ENCODE measurements at places on chromosomes 2 and 18. TPM values are rescaled to one million over a fixed set of nuclear protein-coding genes. Genes with fewer than 3 reads are reported as not detected.

GRCh38 chr18:39424261-39424660, 1858.7 kb upstream of the CELF4 start:
- no peak overlapping the region for H3K4me3 ChIP-seq
- no peak overlapping the region for H3K27ac ChIP-seq
- no peaks in the 10 kb centered on the region for H3K27me3 ChIP-seq
- no peaks in the 10 kb centered on the region for H3K4me1 ChIP-seq
- H3K36me3 ChIP-seq, result no peaks in the 10 kb centered on the region

DNA sequence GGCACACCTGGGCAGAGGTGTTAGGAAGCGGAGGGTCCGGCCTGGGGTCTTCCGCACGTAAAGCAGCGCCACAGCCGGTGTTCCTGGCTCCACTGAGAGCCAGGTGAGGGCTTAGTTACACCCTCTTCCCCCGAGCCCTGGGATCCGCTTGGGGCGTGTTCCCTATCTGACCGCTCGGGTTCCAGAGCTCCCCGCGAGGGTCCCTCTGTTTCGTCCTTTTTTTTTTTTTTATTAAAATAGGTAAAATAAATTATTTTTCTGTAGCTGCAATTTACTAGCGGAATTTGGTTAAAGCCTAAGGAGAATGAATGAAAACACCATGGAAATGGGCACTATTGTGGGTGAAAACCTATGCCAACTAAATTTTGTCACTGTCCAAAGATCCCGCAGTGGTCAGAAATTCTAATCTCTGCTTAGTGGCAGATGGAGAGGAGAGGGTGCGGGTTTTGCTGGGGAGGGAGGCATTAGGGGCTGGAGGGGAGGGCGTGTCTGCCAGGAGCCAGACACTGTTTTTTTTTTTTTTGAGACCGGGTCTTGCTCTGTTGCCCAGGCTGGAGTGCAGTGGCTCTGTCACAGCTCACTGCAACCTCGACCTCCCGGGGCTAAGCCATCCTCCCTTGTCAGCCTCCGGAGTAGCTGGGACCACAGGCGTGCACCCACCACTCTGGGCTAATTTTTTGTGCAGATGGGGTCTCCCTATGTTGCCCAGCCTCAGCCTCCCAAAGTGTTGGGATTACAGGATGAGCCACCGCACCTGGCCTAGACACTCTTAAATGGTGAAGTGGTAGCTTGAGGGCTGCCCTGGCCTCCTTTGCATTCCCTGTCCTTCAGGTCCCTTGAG, 834 bp downstream of the PDCL3 start:
- H3K27me3 ChIP-seq, result no peaks in the 10 kb centered on the region
- DNase-seq, result peak; percentile 25
- H3K4me1 ChIP-seq, result peaks cover 13% of the 10 kb centered on the region
- H3K36me3 ChIP-seq, result no peaks in the 10 kb centered on the region

DNA sequence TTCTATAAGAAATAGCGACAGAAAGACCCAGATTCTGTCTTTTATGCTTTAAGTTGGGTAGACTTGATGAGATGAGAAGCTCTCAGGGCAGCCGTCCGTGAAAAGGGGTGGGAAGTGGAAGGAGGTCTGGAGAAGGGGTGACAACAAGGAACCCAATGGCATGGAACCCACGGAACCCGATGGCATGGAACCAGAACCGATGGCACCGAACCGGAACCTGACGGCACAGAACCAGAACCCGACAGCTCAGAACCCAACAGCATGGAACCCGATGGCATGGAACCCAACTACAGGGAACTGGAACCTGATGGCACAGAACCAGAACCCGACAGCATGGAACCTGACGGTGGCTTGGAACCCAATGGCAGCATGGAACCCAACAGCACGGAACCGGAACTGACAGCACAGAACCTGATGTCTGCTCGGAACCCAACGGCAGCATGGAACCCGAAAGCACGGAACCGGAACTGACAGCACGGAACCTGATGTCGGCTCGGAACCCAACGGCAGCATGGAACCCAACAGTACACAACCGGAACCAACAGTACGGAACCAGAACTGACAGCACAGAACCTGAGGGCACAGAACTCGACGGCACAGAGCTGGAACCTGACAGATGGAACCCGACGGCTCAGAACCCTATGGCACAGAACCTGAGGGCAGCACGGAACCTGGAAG, 155.2 kb downstream of the TMEM18 start:
- H3K27ac ChIP-seq, result no peak overlapping the region
- H3K27me3 ChIP-seq, result no peaks in the 10 kb centered on the region
- H3K4me3 ChIP-seq, result no peak overlapping the region

DNA sequence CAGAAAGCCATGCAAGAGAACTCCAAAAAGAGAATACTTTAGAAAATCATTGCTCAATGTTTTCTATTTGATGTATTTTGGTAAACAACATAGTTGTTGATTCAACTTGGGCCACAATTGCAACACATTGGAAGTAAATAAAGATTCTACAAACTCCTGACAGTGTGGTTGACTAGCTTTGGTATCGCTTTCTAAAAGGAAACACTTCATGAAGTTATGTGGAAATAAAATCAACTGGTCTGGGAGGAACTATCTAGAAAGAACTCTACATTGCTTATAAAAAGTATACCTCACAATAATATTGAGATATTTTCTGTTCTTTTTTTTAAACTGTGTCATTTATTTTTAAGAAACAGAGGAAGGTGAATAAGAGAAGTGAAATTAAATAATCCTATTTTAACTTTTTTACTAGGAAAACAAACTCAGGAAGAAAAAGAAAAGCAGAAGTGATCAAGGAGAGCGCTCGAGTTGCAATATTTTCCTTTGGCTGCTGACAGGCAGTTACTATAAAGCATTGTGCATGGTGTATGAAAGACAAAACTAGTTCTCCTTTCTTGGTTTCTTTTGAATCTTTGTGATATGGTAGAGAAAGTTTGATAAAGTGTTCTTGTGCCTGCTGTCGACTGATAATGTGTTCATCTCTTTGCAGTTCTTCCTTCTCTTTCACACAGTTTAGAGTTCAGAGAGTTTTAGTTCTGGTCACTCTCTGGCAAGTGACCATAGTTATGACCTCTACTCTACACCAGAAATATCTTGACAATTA, 3.0 kb downstream of the DHRS9 start:
- no peaks in the 10 kb centered on the region for H3K36me3 ChIP-seq
- H3K27ac ChIP-seq, result peak overlapping the region; percentile 15
- H3K27me3 ChIP-seq, result no peaks in the 10 kb centered on the region
- DNase-seq, result peak; percentile 33

DNA sequence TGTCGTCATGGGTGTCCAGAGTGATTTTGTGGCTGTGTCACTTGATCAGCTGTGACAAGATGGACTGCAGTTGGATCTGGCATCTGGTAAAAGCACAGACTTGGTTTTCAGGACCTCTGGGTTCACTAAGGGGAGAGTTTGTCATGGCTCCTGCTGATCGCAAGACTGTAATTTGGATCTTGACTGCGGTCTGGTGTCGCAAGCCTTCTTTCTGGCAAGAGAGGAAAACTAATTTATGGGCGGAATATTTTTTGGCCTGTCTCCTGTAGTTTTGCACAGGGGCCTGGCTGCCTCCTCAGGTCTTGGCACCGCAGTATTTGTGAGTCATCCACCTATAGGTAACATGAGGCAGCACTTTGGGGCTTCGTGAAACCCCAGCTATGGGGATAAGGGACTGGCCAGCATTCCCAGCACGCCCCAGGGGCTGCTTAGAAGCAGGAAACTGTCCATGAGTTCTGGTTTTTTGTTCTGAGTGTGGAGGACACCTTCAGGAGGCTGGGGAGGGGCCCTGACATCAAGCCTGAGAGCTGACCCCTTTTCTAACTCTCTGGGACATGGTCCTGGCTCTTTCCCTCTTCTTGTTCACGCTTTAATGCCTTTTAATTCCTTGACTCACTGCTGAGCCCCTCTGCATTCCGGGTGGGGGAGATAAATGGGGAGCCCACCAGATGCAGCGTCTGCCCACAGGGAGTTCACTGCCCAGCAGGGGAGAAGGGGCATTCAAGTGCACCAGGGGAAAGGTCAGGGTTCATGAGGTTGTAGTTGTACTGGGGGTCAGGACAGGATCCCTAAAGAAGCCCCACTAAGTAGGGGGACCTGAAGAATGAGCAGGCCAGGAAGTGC, 12.2 kb downstream of the SH3BP4 start:
- peaks cover 1% of the 10 kb centered on the region for H3K4me1 ChIP-seq
- DNase-seq, result no peak
- H3K4me3 ChIP-seq, result no peak overlapping the region
- no peaks in the 10 kb centered on the region for H3K36me3 ChIP-seq
- no peaks in the 10 kb centered on the region for H3K27me3 ChIP-seq
- H3K27ac ChIP-seq, result no peak overlapping the region

GRCh38 chr2:20414806-20415205, 32.1 kb upstream of the RHOB start:
- no peaks in the 10 kb centered on the region for H3K36me3 ChIP-seq
- H3K4me3 ChIP-seq, result no peak overlapping the region
- no peak overlapping the region for H3K27ac ChIP-seq
- H3K4me1 ChIP-seq, result no peaks in the 10 kb centered on the region

DNA sequence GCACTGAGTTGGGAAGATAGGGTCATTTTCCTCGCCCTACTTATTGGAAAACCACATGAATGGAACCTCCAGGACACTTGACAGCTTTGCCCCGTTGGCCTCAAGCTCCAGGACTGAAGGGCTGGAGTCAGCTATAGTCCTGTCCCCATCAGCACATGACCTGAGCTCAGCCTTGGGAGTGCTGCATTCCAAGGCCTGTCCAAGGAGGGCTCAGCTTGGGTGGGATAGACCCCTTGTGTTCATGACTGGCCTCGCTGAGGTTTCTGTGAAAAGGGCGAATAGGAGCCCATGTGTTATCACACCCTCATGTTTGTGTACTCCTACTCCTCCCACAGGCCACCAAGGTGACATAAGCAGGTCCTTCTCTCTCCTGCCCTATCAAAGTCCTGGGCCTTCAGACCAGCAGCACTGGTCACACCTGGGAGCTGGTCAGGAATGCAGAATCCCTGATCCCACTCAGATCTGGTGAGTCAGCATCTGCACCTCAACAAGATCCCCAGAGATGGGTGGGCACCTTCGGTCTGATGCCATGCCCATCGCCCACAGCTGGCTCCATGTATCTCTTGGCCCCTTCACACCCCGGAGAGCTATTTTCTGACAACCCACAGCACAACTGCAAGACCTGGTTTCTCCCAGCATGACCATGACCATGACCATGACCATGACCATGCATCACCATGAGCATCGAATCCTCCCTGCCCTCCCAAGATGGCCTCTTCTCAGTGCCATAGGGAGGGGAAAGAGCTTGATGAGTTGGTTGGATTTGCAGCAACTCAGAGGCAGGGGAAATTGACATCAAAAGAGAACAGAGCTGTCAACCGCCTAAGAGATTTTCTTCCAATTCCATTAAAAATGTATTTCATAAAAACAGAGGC, 83.0 kb upstream of the RAB6C start:
- H3K36me3 ChIP-seq, result no peaks in the 10 kb centered on the region
- no peak overlapping the region for H3K4me3 ChIP-seq
- no peaks in the 10 kb centered on the region for H3K4me1 ChIP-seq
- no peak for DNase-seq

DNA sequence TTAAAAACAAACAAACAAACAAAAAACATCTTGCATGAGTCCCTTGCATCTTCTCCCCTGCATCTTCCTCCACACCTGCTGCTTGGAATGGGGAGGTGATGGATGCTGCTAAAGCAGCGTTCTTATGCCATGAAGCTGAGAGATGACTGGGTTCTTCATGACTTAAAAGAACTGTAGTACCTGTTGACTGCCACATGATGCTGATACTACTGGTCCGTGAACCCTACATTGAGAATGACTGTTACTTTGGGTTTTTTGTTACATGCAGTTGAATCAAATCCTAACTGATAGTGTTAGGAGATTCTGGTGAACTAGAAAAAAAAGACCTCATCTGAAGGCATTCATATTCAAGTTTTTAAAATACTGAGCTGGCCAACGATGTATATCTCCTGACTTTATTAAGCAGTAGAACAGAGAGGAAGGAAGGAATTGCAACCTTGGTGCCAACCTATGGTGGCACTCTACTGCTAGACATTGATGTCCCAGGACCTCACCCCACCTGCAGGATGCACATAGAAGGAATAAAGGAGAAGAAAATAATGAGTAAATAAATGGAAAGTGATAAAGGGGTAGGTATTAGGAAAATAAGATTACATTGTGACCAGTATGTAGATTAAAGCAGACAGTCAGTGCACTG, 63.2 kb upstream of the SPAG16 start:
- peaks cover 6% of the 10 kb centered on the region for H3K4me1 ChIP-seq
- no peaks in the 10 kb centered on the region for H3K36me3 ChIP-seq
- DNase-seq, result no peak
- H3K4me3 ChIP-seq, result no peak overlapping the region

DNA sequence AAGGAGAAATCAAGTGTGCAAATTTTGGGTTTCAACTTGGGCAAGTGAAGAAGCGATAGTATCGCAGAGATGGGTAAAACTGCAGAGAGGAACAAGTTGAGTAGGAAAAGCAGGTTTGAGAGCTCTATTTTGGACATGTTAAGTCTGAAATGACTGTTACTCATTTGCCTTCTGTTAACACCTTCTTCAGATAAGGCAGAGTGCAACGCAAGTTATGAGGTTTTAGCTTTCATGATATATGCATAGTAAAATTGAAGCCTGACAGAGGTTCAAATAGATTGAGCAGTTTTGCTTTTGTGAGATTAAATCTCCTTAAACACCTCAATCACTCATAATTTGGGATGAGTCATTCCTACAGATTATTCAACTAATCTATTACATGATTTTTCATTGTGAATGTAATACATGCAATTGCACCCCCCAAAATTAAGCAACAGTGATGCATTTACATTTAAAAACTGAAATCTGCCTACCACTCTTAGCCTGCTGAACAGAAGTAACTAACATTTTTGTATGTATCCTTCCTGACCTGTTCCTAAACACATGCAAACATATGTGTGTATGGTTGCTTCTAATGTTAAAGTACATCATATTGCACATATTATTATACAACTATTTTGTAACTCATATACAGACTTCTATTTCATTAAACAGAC, 575.4 kb downstream of the ARHGAP15 start:
- peaks cover 71% of the 10 kb centered on the region for H3K36me3 ChIP-seq
- H3K27me3 ChIP-seq, result no peaks in the 10 kb centered on the region
- H3K4me1 ChIP-seq, result no peaks in the 10 kb centered on the region
- no peak overlapping the region for H3K27ac ChIP-seq
- DNase-seq, result no peak

DNA sequence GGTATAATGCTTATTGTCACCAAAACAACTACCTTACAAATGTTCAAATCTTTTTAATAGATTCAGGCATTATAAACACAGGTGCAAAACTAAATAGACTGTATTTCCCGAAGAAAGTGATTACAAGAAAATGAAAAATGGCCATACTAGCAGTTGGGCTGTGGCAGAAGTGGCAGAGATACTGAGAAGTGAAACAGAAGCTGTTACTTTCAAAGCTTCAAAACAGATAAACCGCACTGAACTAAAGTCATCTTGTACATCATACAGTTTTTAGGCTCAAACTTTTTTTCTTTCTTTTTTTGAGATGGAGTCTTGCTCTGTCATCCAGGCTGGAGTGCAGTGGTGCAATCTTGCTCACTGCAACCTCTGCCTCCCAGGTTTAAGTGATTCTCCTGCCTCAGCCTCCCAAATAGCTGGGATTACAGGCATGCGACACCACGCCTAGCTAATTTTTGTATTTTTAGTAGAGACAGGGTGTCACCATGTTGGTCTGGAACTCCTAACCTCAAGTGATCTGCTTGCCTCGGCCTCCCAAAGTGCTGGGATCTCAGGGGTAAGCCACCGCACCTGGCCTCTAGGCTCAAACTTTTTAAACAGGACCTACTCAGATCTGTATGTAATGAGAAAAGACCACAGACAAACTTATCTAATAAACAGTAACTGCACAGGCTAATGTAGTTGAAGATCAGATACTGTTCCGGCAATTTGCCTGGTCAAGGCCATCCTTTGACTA, 77.9 kb upstream of the SATB2 start:
- H3K36me3 ChIP-seq, result no peaks in the 10 kb centered on the region

The NDUFV2 gene
- polyA plus RNA-seq, result 59.2 TPM

The VWC2L gene
- not detected for polyA plus RNA-seq

The SERPINB4 gene
- polyA plus RNA-seq, result not detected

Data from B cell (primary cell).